SK-MEL-5 (cell line): ENCODE measurements at places on chromosomes 16 and 17.
A peak's percentile ranks its signal among the peaks of the same experiment; 100 is the strongest.

- DNase-seq, result no peak
Measured at GRCh38 chr17:12227547-12227946, 206.9 kb downstream of the MAP2K4 start.

GRCh38 chr17:71709946-71710345 lies 410.9 kb upstream of the SOX9 start:
- DNase-seq, result no peak

- DNase-seq, result no peak
Measured at GRCh38 chr16:1286513-1287094, 22.8 kb upstream of the UBE2I start.

DNA sequence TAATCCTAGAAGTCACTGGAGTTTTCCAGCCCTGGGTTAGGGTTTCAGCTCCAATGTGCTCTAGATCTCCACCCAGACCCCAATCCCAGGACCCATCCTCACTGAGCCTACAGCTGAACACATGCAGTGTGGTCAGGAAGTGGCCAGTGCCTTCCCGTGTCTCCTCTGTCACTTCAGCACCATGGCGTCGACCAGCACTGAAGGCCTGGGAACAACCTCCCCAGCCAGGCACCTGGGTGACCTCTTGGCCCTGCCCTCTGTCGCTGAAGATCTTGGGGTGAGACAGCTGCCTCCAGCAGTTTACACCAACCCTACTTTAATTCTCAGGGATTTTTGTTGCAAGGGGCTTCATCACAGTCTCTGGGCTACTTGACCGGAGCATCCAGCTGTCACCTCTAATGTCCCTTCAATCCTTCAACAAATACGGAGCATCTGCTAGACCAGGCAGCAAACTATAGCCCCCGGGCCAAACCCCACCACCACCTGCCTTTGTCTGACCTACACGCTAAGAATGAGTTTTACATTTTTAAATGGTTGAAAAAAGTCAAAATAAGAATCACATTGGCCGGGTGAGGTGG lies 18.0 kb upstream of the GSG1L start:
- no peak for DNase-seq

DNA sequence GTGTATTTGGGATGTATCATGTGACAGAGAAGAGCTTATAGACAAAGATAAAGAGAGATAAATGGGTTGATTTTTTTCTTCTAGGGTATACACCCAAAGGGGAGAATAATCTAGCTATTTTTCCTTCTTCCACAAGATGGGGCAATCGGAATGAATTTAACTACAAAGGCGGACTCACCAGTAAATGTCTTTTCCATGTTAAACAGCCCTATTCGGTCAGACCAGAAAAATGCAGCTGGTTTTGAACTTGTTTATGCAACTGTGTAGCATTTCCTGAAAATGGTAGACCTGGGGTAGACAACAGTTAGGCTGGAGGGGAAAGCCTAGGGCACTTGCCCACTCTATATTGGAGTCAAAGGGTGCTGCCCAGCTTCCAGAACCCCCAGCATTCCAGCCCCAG lies 477.1 kb downstream of the TOX3 start:
- peak; percentile 51 for DNase-seq

- peak; percentile 49 for DNase-seq
Measured at GRCh38 chr16:16021988-16022682, 72.7 kb downstream of the ABCC1 start.

DNA sequence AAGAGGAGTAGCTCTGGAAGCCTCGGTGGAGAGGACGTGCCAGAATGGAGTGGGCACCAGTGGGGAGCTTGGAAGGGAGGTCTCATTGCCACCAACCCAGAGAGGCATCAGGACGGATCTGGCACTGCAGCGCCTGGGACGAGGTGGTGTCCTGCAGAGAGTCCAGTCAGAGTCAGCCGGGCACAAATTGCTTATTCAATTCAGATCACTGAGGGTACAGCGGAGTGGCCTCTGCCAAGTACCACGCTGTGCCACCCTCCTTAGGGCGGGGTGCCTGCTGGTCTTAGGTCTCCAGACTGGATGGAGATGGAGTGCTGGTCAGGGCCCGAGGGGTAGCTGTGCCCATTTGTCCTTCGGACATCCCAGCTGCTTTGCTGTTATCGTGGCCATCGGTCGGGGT lies 18.9 kb upstream of the SPPL2C start:
- DNase-seq, result no peak

GRCh38 chr16:5430598-5430997 lies 333.0 kb upstream of the EEF2KMT start:
- no peak for DNase-seq

DNA sequence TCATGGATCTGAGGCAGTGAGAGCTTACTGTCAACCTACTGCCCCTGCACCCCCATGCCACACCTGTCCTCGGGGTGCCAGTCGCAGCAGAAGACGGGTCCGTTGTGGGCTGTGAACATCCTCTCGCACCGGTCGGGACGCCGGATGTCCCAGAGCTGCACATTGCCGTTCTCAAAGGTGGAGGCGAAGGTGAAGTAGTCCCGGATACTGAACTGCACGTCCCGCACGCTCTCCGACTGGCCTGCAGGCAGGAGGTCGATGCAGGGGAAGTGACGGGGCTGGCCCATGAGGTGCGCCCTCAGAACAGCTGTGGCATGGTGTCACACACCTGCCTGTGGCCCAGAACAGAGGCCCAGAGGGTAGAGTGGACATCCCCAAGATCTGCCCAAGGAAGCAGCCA lies 2.7 kb downstream of the WDR24 start:
- DNase-seq, result no peak

DNA sequence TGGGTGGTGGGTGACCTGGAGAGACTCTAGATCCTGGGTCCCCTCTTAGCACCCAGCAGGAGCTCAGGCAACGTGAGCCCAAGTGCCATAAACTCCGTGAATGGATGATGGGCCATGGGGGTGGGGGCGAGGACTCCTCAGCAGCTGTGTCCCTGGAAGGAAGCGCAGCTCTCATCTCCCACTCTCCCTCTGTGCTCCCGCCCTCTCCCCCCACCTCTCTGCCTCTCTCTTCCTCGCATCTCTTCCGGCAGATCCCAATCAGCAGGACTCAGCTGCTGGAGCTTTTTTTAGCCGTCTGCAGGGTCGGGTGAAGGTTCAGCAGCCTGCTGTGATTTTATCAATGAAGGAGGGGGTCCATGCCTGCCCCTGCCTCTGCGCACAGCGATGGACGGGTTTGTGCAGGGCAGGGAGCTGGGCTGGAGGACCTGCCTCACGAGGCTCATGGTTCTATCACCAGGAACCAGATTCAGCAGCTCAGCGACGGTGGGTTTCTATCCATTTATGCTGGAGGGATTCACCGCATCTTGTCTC lies 8.3 kb downstream of the CCR7 start:
- DNase-seq, result no peak

GRCh38 chr17:56173958-56174835 lies 20.9 kb downstream of the ANKFN1 start:
- no peak for DNase-seq

GRCh38 chr16:85250147-85250463 lies 137.8 kb upstream of the CIBAR2 start:
- DNase-seq, result no peak

- no peak for DNase-seq
Measured at GRCh38 chr16:72394526-72394925, 222.6 kb upstream of the PMFBP1 start.

DNA sequence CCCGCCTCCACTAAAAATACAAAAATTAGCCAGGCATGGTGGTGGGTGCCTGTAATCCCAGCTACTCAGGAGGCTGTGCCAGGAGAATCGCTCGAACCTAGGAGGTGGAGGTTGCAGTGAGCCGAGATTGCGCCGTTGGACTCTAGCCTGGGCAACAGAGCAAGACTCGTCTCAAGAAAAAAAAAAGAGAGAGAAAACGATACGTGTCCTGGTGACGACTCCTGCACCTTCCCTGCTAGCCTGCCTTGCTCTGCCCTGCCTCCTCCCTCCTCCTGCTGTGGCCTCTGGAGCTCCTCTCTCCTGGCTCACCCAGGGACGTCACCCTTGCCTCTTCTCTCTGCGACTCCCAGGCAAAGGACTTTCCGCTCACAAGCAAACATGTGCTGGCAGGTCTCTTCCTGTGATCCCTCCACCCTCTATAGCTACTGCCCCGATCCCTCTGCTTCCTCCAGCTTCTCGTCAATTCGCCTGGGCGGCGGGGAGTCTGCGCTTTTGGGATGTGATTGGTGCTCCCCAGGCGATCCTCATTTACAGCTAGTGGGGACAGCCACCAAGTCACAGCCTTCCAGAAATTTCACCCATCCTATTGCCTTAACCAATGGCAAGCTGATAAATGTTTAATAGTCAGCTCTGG lies 25.5 kb upstream of the CBX4 start:
- DNase-seq, result no peak

- DNase-seq, result no peak
Measured at GRCh38 chr16:76351441-76351840, 74.2 kb downstream of the CNTNAP4 start.

DNA sequence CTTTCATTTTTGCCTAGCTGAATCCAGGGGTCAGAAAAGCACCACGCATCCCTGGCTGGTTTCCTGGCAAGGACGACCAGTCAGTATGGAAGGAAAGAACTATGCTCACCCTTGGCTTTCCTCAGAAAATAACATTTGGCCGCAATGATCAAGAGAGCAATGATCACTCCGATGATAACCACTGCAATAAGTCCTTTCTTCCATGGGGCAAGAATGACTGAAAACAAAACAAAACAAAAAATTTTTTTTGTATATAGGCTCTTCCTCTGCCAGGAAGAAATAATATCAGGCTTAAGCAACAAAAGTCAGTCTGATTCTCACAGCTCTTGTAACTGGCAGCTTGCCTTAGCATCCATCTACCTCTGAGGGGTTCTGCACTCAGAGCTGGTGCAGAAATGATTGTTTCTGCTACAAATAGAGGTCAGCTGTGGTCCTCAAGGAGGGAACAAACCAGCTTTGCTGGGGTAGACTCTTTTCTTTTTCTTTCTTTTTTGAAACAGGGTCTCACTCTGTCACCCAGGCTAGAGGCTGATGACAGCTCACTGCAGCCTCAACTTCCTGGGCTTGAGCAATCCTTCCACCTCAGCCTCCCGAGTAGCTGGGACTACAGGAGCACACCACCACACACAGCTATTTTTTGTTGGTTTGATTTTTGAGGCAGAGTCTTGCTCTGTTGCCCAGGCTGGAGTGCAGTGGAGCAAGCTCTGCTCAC lies 35.7 kb downstream of the PECAM1 start:
- DNase-seq, result no peak

- DNase-seq, result no peak
Measured at GRCh38 chr17:3771140-3771539, 29.8 kb downstream of the ITGAE start.

DNA sequence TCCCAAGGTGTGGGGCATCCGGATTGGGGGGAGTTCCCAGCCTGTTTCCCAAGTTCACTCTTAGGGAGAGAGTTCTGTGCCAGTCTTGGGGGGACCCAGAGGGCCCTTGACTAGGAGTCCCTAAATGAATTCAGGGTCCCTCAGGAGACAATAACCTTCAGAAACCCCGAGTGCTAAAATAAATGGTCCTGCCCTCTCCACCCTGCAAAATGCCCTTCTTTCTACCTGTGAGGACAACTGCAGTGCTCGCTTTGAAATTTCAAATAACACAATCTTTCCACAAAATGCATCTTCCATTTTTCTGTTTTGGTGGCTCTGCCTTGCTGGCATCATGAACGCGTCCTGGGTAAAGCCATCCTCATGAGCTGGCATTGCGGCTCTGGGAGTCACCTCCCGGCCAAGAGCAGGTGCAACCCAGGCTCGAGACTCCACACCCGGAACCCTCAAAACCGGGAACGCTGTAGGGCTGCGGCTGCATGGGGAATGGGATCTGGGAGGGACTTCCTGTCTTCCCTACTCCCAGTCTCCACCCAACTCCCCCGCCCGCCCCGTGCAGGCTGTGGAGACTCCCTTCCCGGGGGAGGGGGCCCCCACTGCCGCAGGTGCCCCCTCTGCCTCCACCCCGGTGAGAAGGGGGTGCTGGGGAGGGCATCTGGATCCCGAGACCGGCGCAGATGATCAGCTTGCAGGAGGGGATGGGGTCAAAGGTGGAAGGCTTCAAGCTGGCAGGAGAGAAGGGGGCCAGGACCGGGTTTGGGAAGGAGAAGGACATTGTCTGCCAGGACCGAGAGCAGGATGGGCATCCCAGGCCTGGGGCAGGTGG lies at the start of gene ZNF205:
TSS of gene ZNF205 (plus strand) at position 529 of the 823 bp plus-strand sequence. CDS start 845 bp downstream, outside the sequence.
- peak; percentile 71 for DNase-seq

GRCh38 chr16:53198933-53199332 lies 144.1 kb downstream of the CHD9 start:
- DNase-seq, result no peak

GRCh38 chr17:64460955-64461354 lies 12.0 kb downstream of the MILR1 start:
- DNase-seq, result no peak

DNA sequence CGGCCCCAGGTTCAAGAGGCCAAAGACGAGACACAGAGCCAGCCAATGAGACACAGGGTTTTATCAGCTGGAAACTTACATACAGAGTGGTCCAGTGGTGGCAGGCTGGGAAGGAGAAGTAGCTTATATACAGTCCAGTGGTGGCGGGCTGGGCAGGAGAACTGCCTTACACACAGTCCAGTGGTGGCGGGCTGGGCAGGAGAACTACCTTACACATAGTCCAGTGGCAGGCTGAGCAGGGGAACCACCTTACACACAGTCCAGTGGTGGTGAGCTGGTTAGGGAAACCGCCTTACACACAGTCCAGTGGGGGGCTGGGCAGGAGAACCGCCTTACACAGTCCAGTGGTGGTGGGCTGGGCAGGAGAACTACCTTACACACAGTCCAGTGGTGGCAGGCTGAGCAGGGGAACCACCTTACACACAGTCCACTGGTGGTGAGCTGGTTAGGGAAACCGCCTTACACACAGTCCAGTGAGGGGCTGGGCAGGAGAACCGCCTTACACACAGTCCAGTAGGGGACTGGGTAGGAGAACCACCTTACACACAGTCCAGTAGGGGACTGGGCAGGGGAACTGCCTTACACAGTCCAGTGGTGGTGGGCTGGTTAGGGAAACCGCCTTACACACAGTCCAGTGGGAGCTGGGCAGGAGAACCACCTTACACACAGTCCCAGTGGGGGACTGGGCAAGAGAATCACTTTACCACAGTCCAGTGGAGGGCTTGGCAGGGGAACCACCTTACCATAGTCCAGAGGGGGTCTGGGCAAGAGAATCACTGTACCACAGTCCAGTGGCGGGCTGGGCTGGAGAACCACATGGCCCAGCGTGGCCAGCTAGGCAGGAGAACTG lies 90.9 kb downstream of the GAS7 start:
- no peak for DNase-seq

GRCh38 chr17:40794466-40794865 lies 5.3 kb downstream of the KRT28 start:
- no peak for DNase-seq

DNA sequence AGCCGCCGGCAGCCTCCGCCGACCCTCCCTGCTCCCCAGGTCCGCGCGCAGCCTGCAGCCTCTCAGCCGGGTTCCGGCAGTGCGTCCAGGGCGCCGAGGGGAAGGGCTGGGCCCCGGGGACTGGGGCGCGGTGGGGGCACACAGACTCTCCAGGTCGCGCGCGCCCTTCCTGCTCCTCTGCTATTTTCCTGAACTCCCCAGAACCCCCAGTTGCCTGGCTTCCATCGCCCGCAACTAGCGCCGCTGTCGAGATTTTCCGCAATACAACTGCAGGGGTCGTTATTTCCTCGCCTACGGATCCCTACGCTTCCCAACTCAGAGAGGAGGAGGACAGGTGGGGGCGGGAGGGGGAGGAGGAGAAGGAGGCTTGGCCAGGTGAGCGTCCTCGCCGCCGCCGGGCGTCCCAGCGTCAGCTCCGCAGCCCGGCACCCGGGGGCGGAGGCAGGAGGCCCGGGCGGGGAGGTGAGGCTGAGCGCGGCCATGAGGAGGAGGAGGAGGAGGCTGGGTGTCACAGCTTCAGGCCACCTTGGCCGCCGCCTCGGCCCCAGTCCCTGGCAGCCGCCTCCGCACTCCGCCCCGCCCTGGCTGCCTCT lies at the start of gene CA10:
TSS of gene CA10 (minus strand) at position 265 of the 593 bp plus-strand sequence.
- DNase-seq, result no peak
